Type B pancreatic cell (in vitro differentiated cells): ENCODE measurements at places on chromosomes 4 and X. TPM values are rescaled to one million over a fixed set of nuclear protein-coding genes. Genes with fewer than 3 reads are reported as not detected.

DNA sequence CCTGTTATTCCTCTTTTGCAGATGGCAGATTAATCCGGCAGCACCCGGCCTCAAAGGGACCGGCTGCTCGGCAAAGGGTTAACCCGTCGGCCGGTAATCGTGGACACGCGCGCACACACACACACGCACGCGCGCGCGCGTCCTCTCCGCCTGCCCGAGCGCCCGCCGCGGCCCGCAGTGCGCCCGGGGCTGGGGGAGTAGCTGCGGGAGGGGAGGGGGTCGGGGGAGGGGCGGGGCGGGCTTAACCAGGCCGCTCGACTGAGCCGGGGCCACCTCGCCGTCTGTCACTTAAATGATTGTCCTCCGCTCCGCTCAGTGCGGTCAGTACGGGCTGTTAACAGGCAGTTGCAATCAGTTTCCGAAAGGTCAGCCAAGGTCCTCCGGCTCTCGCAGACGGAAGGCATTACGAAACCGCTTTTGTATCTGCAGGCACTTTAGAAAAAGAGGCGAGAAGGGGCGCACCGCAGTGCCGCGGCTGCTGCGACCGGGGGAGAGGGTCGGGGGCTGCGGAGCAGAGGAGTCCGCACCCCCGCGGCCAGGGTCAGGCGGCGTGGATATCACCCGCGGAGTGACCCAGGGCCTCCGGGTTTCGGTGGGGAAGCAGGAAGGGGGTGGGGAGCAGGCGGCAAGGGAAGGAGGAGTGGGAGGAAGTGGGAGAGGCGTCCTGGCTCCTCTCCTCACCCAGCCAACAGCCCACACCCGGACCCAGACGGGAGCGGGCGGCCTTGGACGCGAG is 57.3 kb upstream of the BCOR start:
- peak overlapping the region; percentile 94 for H3K27ac ChIP-seq
- peak overlapping the region; percentile 91 for H3K4me3 ChIP-seq
- peaks cover 18% of the 10 kb centered on the region for H3K4me1 ChIP-seq
- peak; percentile 77 for DNase-seq

DNA sequence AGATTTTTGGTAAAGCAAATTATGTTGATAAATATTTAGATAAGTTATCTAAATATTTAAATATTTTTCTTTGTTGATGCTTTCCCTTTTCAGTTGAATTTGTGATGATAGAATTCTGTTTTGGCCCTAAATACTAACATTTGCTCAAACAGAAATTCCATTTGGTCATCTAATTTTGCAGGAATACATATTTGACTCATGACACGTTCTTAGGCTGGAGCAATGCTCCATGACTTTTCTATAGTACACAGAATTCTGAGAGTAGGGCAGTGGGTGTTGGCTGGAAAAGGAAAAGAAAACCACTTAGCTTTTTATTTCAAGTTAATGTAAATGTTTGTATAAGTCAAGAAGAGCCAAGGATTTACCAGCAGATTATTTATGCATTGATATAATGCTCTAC is 58.6 kb upstream of the GK2 start:
- H3K4me1 ChIP-seq: peaks cover 3% of the 10 kb centered on the region
- H3K4me3 ChIP-seq: no peak overlapping the region
- H3K36me3 ChIP-seq: no peaks in the 10 kb centered on the region
- no peak for DNase-seq

DNA sequence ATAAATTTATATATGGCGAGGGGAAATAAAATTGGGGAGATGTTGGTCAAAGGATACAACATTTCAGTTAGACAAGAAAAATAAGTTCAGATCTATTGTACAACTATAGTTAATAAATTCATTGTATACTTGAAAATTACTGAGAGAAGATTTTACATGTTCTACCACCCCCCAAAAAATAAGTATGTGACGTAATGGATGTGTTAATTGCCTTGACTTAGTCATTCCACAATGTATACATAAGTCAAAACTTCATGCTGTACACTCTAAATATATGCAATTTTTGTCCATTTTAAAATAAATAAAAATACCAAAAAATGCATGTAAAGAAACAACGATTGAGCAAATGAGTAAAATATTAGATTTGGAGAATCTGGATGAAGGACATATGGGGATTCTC is 1.8 kb downstream of the USP11 start:
- no peak for DNase-seq
- peak overlapping the region; percentile 100 for H3K27ac ChIP-seq
- H3K4me3 ChIP-seq: peak overlapping the region; percentile 96
- H3K36me3 ChIP-seq: peaks cover 8% of the 10 kb centered on the region

- H3K4me3 ChIP-seq: no peak overlapping the region
- no peaks in the 10 kb centered on the region for H3K4me1 ChIP-seq
- H3K27ac ChIP-seq: no peak overlapping the region
- DNase-seq: no peak
- H3K36me3 ChIP-seq: no peaks in the 10 kb centered on the region
These were observed 552.6 kb downstream of the PCDH19 start for GRCh38 chrX:99857455-99857854.

USP11 gene
- 84.2 and 189 TPM in 2 replicates for total RNA-seq
